Activated T-cell treated with anti-CD3 and anti-CD28 coated beads for 4 hours (primary cell): ENCODE measurements at places on chromosomes 1 and 21.

DNA sequence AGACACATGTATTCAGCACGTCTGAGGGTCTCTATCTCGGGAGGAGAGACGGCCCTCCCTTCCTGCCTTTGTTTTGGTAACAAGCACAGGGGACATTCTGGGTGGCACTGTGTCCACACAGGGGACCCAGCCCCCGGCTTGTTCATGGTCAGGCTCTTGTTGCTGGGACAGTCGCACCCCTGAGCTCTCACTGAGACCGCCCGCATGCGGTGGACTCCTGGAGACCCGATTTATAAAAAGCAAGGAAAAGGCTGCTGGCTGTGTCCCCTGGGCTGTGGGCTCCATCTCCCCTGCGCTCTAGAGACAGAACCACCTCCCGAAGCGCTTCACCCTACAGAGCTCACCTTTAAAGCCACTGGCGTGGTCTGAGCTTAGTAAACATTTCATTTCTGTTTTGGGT is 103.4 kb downstream of the WDR4 start:
- DNase-seq = no peak

DNA sequence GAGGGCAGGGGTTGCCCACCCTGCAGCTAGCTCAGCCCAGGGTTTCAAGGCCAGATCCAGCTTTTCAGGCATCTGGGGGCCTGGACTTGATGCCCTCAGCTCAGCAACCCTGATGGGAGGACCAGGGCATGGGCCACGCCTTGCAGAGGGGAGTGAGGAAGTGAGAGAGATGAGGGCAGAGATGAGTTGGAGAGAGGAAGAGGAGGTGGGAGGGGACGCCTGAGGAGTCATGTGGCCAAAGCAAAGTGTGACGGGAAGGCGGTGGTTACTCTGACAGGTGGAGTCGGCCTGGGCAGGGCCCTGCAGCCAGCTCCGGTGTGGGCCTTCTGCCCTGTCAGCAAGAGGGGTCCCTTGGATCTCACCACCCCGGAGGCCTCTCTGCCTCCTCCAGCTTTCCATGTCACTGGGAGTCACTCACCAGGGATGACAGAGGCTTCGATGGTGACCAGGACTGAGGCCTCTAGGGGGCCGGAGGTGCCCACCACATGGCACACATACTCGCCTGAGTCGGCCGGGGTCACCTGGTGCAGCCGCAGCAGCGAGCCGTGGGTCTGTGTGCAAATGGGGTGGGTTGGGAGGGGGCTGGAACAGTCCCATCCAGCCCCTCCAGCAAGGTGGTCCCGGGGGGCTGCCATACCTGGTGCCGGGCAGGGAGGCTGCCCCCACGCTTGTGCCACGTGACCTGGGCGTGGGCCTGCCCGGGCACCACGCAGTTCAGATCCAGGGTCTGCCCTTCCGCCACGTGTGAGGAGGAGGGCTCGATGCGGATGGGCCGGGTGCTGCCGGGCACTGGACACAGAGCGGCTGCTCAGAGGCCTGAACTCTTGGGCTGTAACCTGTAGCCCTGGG is 40.4 kb downstream of the LDLRAD2 start:
- no peak for DNase-seq

DNA sequence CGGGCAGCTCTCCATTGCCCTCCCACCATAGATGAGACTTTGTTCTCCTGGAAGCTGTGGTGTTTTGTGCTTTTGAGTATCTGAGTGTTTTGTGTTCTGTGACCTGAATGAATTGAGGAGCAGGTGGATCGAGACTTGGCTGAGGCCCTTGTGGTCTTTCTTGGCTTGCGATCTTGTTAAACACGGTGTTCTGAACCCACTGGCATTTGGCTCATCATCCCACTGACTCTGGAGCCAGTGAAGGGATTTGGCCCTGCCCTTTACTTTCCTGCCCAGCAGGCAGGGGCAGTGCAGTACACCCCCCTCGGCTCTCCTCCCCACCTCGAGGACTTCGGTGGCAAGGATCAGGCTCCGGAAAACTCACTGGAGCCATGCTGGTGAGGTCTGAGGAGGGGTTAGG is 30.6 kb downstream of the PKNOX1 start:
- no peak for DNase-seq

GRCh38 chr1:168531615-168532345 is 12.0 kb downstream of the XCL2 start:
- no peak for DNase-seq

DNA sequence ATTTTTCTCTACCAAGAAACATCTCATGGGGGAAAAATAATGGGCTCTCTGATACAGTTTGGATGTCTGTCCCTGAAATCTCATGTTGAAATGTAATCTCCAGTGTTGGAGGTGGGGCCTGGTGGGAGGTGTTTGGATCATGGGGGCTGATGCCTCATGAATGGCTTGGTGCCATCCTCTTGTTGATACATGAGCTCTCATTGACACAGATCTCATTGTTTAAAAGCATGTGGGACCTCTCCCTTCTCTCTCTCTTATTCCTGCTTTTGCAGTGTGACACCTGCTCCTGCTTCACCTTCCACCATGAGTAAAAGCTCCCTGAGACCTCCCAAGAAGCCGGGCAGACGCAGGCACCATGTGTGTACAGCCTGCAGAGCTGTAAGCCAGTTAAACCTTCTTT is 332.5 kb upstream of the NRIP1 start:
- no peak for DNase-seq

DNA sequence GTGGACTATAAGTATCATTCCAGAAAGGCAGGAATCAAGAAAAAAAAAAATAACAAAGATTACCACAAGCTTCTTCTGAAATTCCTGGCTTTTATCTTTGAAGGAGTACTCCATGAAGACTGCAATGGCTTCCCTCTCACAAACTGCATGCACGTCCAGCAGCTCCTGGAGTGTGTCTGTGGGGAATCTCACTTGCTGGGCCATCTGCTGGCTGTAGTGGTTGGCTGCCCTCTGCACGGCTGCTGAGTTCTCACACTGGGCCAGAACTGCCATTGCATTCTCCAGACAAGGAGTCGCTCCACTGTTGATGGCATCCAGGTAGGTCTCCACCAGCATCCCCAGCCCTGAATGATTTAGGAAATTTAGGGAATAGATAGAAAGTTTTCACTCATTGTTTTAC is 23.3 kb upstream of the GBP2 start:
- no peak for DNase-seq

DNA sequence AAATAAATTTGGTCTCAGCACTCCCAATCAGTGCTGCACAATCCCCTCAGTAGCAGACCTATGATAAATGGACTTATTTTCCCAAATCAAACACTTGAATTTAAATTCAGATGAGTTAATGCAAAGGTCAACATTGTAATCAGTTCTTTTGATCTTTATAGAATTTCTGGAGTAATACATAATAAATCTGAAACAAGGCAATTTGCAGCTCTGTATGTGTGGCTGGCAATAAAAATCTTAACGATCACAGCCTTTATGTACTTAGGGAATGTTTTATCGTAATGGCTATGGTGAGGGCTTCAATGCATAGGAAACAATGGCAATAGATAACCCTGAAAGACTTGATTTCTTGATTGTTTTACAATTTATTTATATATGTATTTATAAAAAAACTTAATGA is 91.4 kb downstream of the GPATCH2 start:
- no peak for DNase-seq

DNA sequence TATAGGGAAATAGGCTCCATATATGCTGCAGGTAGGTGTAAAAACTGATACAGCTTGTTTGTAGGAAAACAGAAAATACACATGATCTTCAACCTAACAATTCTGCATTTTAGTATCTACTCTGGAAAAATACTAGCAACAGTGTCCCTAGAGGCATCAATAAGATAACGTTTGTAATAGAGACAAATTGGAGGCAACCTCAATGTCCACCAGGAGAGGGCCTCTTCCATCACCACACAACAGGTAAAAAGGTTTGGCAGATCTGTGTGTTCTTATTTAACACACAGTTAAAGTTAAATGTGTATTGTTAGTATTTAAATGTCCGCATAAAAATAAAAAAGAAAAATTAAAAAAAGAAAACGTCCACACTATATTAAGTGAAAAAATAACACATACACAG is 5.4 kb downstream of the EIF2D start:
- DNase-seq = no peak

GRCh38 chr1:245997471-245998258 is 509.4 kb downstream of the SMYD3 start:
- no peak for DNase-seq

DNA sequence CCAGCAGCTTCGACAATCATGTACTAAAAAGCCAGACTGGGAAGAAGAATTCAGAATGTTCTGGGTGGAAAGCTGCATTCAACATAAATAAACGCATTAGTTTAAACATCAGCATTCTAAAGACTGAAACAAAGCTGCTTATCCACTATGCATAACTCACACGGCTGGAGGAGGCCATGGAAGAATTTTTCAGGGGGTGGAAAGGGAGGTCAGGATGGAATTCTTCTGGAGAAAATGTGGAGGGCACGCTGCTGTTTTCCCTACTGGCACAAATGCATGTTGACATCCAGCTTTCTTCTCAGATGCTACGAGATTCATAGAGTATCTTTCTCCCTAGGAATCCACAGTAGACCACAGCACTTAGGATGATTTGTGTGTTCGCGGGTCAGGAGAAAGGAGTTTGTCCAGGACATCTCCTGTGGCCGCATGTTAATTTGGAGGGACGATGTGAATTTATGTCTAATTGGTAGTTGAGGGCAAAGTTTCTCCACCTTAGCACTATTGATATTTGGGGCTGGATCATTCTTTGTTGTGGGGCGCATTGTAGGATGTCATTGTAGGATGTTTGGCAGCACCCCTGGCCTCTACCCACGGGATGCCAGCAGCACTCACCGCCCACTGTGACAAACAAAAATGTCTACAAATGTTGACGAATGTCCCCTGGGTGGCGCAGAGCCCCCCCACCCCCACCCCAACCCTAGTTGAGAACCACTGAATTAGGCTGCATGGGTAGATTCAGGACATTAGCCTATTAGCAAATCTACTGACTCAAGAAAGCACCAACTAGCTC is 86.5 kb upstream of the KAZN start:
- DNase-seq = no peak

- DNase-seq = no peak
Observed at GRCh38 chr1:243798726-243799125, 51.3 kb downstream of the AKT3 start.

DNA sequence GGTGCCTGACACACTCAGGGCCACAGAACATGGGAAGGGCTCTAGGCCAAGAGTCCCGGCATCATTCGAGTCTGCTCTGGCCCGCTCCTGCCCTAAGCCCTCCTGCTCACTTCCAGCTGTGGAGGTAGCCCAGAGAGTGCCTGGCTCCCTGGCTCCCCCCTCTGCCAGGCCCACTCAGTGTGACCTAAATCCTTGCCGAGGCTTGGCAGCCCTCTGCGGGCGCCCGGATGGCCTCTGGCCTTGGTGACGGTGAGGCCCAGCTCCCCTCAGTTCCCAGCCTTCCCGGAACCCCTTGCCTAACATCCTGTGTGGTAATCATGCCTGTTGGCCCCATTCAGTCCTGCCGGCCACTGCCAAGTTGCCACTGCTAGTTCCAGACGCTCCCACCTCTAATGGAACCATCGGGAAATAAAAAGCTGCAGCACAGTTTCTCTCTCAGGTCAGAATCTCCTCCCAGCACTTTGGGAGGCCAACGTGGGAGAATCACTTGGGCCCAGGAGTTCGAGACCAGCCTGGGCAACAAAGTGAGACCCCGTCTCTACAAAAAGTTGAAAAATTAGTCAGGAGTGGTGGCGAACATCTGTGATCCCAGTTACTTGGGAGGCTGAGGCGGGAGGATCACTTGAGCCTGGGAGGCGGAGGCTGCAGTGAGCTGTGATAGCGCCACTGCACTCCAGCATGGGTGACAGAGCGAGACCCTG is 1.2 kb upstream of the H6PD start:
- DNase-seq = no peak

GRCh38 chr1:189434461-189434860 is 1043.2 kb downstream of the BRINP3 start:
- no peak for DNase-seq

DNA sequence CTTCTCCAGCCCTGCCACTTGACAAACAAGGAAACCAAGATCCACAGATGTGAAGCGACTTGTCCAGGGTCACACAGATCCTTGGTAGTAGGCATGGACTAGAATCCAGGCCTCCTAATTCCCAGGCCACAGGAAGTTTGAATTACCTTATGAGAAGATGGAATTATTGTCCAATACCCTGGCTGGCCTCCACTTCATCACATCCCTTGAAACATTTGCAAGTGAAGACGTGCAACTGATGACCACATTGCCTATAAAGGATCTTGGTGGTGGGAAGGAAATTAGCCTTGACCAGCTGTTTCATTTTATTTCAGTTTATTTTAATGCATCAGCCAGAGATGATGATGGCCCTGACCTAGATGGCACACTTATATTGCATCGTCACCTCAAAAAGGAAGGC is 165.8 kb upstream of the CAMK1G start:
- no peak for DNase-seq

DNA sequence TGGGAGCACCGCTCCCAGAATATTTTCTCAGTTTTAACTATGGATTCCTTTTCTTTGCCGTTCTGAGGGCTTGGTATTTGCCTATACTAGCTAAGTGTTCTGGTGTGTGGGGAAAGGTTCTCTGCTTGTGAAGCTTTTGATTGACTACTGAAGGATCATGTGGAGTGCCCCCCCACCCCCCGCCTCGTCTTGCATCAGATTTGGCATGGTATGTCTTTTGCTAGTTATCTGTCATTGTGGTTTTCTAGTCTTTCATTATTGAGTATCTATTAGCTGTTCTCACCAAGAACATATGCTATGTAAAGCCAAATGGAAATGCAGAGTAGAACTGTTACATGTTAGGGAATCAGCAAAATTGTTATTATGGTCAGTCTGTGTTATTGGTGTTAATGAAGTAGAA is 58.3 kb downstream of the MACF1 start:
- DNase-seq = no peak

- no peak for DNase-seq
Observed at GRCh38 chr1:226293553-226293920, 15.4 kb downstream of the LIN9 start.

- DNase-seq = no peak
Observed at GRCh38 chr1:28449904-28450303, 55.9 kb upstream of the RCC1 start.

GRCh38 chr1:172325531-172325930 is 95.0 kb upstream of the C1orf105 start:
- DNase-seq = no peak

GRCh38 chr1:212495766-212496494 is 63.2 kb downstream of the NENF start:
- DNase-seq = no peak

DNA sequence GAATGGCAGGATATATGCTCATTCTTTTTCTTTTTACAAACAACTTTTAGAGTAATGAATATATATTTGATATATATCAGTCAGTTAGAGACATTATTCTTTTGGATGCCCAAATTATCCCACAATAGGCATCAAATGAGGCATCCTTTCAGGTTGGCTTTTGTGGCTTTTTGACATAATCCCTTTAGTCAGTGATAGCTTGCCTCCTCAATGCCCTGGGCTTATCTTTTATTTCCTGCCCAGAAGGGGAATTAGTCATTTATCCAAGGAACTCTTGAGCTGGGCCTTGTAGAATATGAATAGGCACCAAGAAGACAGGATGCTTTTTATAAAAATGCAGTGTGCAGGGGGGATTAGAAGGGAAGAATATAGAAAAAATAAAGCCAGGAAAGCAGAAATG is 22.2 kb downstream of the EPHX4 start:
- no peak for DNase-seq

GRCh38 chr1:235885655-235886262 is 19.1 kb upstream of the LYST start:
- no peak for DNase-seq
